ENCODE measurements at places on chromosomes 6 and 20.
A peak's percentile ranks its signal among the peaks of the same experiment; 100 is the strongest.

DNA sequence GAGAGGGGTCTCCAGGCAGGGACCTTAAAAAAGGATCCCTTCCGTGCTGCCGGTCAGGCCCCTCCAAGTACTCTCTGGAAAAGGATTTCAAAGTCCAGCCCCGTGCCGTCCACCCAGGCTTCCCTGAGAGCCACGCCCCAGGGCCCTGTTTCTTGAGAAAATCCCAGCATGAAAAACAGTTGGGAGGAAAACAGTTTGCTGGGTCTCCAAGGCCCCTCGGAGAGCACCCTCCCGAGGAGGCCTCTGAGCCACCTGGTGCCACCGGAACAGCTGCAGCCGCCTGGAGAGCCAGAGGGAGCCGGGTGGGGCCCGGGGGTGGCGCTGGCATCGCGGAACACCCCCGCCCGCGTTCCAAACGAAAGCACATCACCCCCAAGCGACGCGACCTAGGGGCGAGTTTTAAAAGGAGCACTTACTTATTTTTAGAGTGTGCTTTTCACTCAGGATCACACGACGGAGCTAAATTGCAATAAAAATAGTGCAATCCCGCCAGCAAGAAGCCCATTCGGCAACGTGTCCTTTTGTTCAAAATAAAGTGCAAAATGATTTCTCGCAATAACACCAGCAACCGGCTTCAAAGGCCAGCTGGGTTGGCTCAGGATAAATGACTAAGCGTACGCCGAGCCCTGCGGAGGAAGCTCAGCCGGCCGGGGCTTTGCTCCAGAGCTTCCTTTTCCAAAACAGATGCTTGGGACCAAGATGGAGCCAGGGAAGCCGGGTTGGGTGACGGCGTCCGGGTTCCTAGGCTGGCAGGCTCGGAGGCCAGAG is 64.2 kb downstream of the YTHDF1 start:
- no peak for DNase-seq

GRCh38 chr6:110878751-110879522 is 4.4 kb downstream of the AMD1 start:
- peak; percentile 50 for DNase-seq

DNA sequence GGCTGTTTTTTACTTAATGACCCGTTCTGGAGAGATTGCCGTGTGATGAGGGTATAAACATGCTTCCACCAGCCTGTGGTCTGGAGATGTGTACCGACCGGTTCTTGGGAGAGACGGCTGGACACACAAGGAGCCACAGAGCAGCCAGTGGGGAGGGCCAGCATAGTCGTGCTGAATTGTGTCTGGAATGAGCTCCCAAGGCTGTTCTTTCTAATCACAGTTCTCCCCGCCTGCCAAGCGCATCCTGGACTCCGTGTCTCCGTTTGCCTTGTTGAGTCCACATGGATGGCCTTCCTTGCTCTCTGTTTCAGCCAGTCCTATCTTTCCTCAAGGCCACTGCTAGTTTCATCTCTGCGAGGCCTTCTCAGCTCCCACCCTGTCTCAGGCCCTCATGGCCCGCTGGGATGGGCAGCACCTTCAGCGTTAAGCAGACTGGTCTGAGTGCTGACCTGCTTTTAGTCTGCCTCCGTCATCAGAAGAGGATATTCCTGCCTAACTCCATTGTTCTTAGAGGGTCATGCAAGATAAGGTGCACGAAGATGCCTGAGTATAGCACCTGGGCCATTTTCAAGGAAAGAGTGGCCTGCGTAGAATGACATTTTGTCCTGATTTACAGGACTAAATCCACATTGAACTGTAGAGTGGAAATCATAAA is 20.6 kb downstream of the MANBAL start:
- DNase-seq = no peak

DNA sequence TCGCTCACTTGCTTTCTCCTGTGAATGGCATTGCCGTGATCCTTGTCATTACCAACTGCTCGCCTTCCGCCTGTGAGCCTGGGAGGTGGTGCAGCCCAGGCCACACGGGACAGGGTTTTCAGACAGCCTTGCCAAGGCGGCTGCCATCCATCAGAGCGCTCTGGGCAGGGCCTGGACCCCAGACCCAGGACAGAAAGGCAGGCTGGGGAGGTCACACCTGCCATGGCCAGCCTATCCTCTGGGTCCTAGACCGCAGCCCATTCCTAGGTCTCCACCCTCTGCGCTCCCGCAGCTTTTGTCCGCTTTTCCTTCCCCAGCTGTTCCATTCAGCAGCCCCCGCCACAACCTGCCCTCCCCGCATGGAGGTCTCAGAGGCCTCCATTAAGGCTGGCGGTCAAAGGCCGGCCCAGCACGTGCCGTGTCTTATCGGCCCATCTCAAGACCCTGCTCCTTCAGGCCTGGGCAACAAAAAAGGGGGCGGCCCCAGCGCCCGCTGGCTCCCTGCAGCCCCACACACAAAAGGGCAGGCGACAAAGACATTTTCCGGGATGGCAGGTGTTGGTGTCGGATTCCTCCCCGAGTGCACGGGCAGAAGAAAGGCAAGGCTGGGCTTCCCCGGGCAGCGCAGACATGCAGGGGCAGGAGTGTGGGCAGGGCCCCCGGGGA is 28.1 kb downstream of the INSM1 start:
- no peak for DNase-seq

DNA sequence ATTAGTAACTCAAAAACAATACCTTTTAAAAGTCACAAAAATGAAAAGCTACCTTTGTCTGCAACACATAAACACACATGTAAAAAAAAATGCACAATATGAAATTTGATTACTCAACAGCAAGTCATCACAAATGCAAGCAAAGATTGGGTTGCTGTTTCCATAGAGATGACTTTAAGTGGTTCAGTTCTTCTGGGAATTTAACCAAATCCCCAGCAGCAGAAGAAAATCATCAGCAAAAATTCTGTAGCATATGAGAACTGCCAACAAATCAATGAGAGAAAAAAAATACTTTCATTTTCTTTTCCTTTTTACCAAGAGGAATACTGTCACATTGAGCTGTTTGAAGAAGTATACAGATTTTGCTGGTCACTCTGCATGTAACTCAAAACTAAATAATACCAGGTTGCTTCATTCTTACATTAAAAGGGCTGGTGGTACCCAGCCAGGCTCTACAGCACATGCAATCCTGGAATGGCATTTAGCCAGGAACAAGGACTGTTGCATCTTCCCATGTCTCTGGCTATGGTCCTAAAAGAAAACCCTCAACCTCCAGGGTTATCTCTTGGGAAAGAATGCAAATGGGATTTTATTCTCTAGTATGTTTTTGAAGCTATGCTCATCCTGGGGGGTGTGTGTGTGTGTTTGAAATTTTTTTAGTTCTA is 158.3 kb downstream of the OPRM1 start:
- no peak for DNase-seq

GRCh38 chr20:17956099-17956685 is 12.4 kb downstream of the SNX5 start:
- no peak for DNase-seq

DNA sequence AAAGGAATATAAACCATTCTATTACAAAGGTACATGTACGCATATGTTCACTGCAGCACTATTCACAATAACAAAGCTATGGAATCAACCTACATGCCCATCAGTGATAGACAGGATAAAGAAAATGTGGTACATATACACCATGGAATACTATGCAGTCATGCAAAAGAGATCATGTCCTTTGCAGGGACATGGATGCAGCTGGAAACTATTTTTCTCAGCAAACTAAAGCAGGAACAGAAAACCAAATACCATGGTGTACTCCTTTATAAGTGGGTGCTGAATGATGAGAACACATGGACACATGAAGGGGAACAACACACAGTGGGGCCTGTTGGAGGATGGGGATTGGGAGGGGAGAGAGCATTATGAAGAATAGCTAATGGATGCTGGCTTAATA is 104.6 kb upstream of the CENPW start:
- no peak for DNase-seq

DNA sequence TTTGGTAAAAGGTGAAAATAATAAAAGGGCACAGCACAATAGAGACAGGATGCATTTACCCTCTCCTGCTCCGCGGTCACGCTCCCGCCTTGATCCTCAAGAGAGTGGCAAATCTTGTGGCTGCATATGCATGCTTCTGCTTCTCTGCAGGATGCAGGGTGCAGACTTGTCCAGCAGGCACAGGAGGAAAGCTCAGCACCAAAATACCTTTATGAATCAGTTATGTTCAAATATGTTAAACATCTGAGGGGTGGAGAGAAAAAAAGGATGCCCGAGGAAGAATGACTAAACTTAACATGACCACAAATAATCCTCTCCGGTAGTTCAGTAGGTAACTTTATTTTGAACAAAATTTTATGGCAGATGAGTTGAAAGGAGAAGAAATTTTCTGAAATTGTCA is 366.1 kb upstream of the SOX4 start:
- DNase-seq = no peak

DNA sequence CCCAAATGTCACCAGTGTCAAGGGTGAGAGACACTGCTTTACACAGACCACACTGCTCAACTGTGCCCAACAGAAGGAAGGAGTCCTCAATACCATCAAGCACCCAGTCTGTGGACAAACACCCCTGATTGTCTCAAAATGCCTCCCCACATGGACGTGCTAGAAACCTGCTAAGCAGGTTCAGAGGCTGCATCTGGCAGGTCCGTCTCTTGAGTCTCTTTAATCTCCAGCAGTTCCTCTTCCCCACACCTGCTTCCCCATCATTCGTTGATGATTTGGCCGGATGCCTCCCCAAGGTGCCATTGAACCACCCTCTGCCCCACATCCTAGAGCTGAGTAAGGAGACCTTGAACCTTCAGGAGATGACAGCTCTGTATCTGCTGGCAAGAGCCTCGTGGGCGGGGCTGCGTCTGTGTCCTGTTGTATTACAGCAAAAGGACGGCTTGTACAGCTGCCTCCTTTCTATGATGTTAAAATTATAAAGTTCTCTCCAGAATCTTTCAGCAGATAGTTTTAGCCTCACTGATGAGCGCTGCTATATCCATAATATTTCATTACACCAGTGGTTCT is 179.2 kb downstream of the PREX1 start:
- DNase-seq = no peak

GRCh38 chr6:72580281-72580940 is 41.5 kb upstream of the KCNQ5 start:
- peak; percentile 52 for DNase-seq

DNA sequence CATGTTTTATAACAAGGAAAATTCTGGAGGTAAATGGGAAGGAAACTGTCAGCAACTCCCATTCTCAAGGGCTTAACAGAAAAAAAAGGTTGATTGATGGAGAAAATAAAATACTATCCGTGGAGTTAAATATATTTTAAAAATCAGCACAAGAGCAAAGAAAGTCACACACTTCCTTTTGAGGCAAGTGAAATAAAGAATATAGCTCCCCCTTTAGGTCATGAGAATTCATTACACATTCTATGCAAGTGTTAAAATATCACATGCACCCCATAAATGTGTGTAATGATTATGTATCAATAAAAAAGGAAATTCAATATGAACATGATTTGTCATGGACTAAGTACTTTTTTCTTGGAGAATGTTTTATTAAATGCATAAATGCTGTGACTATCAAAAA is 349.2 kb downstream of the TPBG start:
- peak; percentile 6 for DNase-seq

- DNase-seq = no peak
Observed at GRCh38 chr20:31934968-31935764, 16.7 kb downstream of the PDRG1 start.

GRCh38 chr20:47964149-47964548 is 178.9 kb upstream of the SULF2 start:
- no peak for DNase-seq

DNA sequence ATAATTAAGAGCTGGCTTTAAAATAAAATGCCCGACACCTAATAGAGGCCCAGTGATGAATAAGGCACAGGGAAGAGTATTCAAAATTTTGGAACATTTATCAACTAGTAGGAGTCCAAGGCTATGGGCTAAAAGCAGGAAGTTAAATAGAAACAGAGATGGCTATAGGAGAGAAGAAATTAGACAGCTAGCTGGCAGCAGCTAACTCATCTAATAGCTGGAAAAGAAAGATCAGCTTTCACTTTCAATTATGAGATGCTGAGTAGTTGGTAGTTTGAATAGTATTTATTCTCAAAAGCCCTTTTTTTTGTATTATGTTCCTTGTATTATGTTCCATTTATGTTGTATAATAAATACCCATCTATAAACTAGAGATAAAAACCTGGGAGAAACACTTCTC is 215.7 kb downstream of the SLC35F1 start:
- DNase-seq = no peak

GRCh38 chr6:132072831-132073230 is 121.7 kb upstream of the CCN2 start:
- no peak for DNase-seq

DNA sequence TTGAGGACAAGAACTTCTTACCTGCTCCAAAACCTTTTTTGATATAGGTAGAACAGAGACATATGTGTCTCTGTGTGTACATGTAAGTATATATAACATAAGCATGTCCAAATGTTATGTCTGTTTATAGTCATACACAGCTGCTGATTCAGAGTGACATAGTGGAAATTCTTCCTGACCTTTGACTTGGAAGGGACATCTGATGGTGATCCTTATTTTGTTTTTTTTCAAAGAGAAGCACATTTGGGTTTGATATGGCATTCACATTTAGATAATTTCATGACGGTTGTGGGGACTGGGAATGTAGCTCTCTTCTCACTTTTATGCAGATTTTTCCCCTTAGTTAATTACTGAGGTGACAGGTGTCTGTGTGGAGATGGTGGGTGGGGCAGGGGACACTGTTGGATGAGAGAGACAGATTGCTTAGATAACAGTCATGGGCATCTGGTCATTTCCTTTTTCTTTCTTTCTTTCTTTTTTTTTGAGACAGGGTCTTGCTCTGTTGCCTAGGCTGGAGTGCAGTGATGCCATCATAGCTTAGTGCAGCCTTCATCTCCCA is 39.0 kb downstream of the FARS2 start:
- no peak for DNase-seq

- peak; percentile 92 for DNase-seq
Observed at GRCh38 chr6:87322304-87323212, at the start of gene SMIM8. Gene SMIM8 (plus strand): TSS chr6:87322588. CDS start chr6:87337032, 14,444 bp downstream.

GRCh38 chr6:13303668-13304017 is 24.7 kb downstream of the TBC1D7 start:
- DNase-seq = peak; percentile 32

DNA sequence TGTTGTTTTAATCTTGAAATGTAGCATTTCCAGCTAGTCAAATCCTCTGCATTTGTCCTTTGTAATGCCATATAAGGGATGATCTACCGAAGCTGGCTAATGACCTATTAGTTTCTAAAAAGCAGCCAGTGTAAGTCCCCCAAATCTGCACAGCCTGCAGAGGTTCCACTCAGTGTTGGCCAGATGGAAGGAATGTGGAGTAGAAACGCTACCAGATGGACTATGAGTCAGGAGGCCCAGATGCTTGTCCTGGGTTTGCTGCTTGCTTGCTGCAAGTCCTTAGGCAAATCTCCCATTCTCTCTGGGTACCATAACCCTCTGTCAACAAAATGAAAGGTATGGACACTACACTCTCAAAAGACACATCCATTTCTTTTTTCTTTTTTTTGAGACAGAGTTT is 149.8 kb downstream of the BTBD9 start:
- no peak for DNase-seq

DNA sequence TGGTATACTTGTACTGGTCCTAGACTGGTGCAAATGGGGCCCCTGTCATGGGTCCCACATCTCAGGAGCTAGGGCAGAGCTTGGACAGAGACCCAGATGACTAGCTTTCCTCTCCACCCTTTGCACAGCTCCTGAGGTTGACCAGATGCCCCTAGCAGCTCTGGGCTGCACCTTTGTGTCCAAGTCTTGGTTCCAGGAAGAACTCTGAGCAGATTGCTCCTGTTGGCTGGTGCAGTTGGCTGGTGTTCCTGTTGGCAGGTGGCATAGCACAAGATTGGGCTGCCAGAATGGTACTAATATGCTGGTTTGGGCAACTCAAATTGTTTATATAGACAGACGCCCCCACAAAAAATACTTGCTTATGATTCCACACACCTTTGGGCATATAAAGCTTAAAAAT is 89.4 kb upstream of the EZR start:
- DNase-seq = no peak
